Activated CD4-positive, alpha-beta T cell treated with anti-CD3 and anti-CD28 coated beads, Interleukin-2, amount 50 U/mL, for 24 hours (primary cell): ENCODE measurements at places on chromosomes 5 and 9.

DNA sequence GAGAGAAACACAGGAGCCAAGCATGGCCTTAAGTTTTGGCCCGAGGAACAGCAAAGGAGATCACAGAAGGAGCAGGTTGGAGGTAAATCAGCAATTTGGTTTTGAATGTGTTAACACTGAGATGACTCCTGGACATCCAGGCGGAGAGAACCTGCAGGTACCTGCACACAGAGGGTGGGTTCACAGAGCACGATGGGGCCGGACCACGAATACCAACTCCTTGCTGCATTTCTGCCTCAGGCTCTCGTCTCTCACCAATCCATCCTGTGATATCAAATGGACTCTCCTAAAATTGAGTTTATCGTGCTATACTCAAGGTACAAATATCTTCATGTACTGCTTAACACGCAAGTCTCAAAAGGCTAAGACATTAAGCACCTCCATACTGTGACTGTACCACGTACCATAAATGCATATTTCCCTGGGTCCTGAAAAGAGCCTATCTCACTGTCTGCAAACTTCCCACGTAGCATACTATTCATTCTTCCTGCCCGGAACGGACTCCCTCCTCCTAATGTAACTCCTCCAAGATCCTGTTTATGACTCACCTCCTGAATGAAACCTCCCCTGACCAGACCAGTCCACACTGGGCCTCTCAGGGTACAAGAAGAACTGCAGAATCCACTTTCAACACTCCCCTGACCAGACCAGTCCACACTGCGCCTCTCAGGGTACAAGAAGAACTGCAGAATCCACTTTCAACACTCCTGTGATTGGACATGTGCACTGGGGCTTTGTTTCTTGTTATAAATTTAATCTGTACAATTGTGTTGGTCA is 380.8 kb upstream of the RFX3 start:
- no peak for DNase-seq

- DNase-seq, result no peak
Observed at GRCh38 chr5:43168175-43168574, 23.9 kb upstream of the NIM1K start.

- DNase-seq, result no peak
Observed at GRCh38 chr5:153866176-153866575, 172.5 kb downstream of the FAM114A2 start.

GRCh38 chr9:25418974-25419373 is 259.3 kb downstream of the TUSC1 start:
- no peak for DNase-seq

GRCh38 chr5:74279244-74279643 is 361.3 kb downstream of the ENC1 start:
- no peak for DNase-seq

- no peak for DNase-seq
Observed at GRCh38 chr5:21615195-21615765, 1237.9 kb downstream of the CDH12 start.

GRCh38 chr5:32285510-32286138 is 27.1 kb downstream of the MTMR12 start:
- DNase-seq, result no peak

DNA sequence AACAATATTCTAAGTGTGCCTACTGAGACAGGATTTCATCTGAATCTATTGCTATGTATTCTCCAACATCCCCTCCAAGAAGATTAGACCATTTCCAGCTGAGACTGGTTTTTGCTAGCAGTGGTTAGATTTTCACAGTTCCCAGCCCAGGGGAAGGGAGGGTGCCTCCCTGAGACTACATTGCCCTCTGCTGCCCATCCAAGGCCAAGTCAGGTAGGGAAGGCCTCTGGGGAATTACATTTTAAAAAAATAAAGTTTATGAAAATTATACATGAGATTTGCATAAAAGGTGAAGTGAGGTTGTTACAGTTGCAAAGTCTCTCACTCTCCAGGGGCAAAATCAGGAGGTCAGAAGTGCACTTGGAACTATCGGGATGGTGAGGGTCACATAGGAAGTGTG is 28.0 kb upstream of the SYK start:
- no peak for DNase-seq

GRCh38 chr5:150590979-150591695 is 49.3 kb upstream of the SYNPO start:
- DNase-seq, result no peak

- DNase-seq, result no peak
Observed at GRCh38 chr5:157596487-157596886, 20.9 kb upstream of the ADAM19 start.

- no peak for DNase-seq
Observed at GRCh38 chr5:159395202-159395601, 64.9 kb upstream of the IL12B start.

DNA sequence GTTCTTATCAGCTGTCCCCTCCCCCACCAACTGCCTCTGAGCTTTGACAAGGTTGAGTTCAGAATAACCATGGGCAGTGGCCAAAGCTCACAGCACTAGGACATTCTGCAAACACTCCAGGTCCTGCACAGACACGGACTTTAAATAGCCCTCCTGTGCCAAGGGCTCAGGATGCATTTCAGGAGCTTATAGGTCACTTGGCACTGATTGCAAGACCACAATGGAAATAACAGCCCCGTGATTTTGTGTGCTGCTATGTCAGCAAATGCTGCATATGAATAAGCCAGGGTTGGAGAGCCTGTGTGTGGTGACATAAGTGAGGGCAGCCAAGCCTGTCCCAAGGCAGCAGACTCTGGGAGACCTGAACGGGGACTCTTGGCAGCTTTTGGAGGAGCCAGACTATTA is 150.7 kb downstream of the DMRT2 start:
- DNase-seq, result no peak
